ENCODE measurements at places on chromosomes 7 and 10. TPM values are rescaled to one million over a fixed set of nuclear protein-coding genes. Genes with fewer than 3 reads are reported as not detected.

The MMRN2 gene
- total RNA-seq, result 563 TPM

The MAP3K8 gene
- 6.2 TPM for total RNA-seq

The WNT8B gene
- not detected for total RNA-seq

The POU6F2 gene
- total RNA-seq, result 1.1 TPM

The NEUROG3 gene
- total RNA-seq, result not detected

The LRRC4 gene
- 297 TPM for total RNA-seq

The TPST1 gene
- total RNA-seq, result 17.7 TPM

The LRIT1 gene
- not detected for total RNA-seq

The ACHE gene
- total RNA-seq, result 3.0 TPM

The DCLRE1C gene
- 5.5 TPM for total RNA-seq

The AGBL3 gene
- 3.0 TPM for total RNA-seq

The SFXN4 gene
- 19.0 TPM for total RNA-seq

The STEAP2 gene
- total RNA-seq, result 0.49 TPM

The CPA4 gene
- not detected for total RNA-seq

The IFIT5 gene
- 8.2 TPM for total RNA-seq

The NEUROD6 gene
- total RNA-seq, result not detected

The ACSM6 gene
- total RNA-seq, result not detected

The FBXL13 gene
- 3.4 TPM for total RNA-seq

The C10orf143 gene
- total RNA-seq, result 3.4 TPM

The CRYGN gene
- total RNA-seq, result not detected

The NAT16 gene
- not detected for total RNA-seq

The FAM3C gene
- total RNA-seq, result 50.9 TPM

The PPP1R17 gene
- 0.36 TPM for total RNA-seq

The FXYD4 gene
- not detected for total RNA-seq

The OR2A5 gene
- total RNA-seq, result not detected

The MMD2 gene
- total RNA-seq, result not detected

The C10orf53 gene
- not detected for total RNA-seq

The AZGP1 gene
- not detected for total RNA-seq

The PON3 gene
- total RNA-seq, result 50.9 TPM

The CYP2C18 gene
- total RNA-seq, result not detected

The SFRP4 gene
- not detected for total RNA-seq

The EMX2 gene
- total RNA-seq, result not detected

The SEC23IP gene
- total RNA-seq, result 68.7 TPM

The ATOH7 gene
- total RNA-seq, result 0.23 TPM

The ZNF786 gene
- total RNA-seq, result 19.0 TPM

The AGAP5 gene
- 8.0 TPM for total RNA-seq

The CUBN gene
- 8.8 TPM for total RNA-seq

The AKR1C4 gene
- total RNA-seq, result not detected

The TBATA gene
- total RNA-seq, result not detected

The ACTR3C gene
- total RNA-seq, result 0.87 TPM

The COL13A1 gene
- total RNA-seq, result 22.6 TPM
